ENCODE measurements at places on chromosomes 1 and 21.

- DNase-seq, result no peak
Measured at GRCh38 chr1:59997479-59998115, 71.0 kb upstream of the CYP2J2 start.

DNA sequence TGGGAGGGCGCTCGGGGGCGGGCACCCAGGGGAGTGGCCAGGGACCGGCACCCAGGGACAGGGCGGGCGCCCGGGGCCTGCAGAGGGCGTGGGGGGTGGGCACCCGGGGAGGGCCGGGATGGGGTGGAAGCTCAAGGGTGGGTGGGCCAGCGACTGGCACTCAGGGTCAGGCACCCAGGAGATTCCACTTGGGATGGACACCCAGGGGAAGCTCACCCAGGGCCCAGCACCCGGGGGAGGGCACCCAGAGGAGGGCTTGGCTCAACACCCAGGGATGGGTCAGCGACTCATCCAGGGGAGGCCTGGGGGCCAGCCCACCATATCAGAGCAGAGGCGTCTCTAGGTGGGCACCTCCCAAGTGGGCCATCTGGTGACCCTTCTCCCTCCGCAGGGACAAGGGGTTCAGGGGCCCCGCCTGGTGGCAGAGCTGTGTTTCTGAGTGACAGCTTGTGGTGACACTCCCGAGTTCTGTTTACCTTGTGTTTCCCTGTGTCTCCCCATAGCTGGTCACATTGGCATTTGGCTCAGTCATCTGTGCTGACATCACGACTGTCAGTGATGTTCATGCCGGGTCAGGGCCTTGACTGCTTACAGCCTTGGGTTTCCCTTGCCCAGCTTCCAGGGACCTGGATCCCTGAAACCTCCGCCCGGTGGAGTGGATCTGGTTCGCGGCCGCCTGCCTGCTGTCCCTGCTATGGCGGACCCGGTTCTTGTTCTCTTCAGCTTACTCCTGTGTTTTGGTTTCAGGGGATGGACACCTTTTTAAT, 749 bp downstream of the IBA57 start:
- peak; percentile 15 for DNase-seq

DNA sequence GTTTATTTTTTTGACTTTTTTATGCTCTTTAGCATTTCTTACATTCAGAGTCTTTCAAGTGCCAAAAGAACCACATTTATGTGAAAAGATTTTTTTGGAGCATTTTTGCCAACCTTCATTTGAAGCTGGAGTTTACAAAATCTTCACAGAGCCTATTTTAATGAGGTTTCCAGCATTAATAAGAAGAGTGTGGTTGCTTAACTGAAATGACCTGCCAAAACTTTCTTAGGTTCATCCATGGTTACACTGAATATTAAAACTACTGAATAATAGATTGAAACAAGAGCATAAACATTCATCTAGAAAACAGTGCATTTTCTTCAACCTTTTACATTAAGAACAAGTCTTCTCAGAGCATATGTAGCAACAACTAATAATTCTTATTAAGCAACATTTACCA, 672.3 kb upstream of the CXADR start:
- DNase-seq, result no peak

- peak; percentile 62 for DNase-seq
Measured at GRCh38 chr1:213531369-213532310, 456.1 kb upstream of the PROX1 start.

DNA sequence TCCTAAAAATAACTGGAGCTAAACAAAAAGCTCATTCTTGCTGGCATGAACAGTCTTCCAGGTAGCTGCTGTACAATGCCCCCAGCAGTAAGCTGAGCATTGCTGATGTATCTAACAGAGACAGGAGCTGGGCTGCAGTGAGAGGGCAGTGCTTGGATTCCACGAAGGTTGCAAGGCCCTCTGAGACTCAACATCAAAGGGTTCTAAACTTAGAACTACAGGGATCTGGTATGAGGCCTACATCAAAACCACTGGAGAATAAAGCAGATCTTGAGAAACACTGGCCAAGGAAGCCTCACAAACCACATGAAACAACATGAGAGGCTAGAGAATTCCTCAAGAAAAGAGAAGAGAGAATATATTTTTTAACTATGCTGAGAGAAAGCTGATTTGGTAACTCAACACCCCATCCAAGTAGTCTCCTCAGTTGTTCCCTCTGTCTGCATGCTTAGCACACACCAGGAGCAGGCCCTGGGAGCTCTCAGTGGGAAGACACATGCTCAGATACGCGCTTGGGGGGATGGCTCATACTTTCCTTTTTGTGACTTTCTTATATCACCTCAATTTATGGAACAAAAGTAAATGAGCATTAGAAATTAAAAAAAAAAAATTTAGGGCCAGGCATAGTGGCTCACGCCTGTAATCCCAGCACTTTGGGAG, 27.7 kb downstream of the DSTYK start:
- DNase-seq, result no peak

DNA sequence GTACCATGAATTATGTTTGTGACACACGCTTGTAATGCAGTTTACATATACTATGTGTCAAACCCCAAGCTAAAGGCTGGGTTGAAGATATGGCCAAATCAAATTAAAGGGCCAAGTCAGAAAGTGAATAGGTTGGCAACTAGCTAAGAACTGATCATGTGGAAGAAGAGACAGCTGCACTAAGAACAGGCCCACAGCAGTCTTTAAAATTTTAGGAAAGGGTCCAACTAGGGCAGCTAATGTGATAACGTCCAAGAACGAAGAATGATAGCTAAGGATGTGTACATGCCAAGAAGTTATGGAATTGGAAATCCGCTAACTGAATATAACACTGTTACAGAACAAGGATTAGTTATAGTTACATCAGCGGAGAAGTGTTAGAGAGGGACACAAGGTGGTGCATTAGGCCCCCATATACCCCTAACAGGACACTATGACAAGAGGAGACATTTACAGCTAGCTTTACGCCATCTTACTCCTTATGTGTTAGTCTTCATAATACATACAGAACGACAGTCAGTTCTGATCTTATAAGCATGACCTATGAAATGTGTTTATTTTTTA, 6.5 kb upstream of the RNF2 start:
- DNase-seq, result no peak

- DNase-seq, result no peak
Measured at GRCh38 chr1:47813970-47814369, 183.2 kb downstream of the TRABD2B start.

GRCh38 chr1:52190500-52191252, 48.8 kb downstream of the ZFYVE9 start:
- DNase-seq, result no peak

DNA sequence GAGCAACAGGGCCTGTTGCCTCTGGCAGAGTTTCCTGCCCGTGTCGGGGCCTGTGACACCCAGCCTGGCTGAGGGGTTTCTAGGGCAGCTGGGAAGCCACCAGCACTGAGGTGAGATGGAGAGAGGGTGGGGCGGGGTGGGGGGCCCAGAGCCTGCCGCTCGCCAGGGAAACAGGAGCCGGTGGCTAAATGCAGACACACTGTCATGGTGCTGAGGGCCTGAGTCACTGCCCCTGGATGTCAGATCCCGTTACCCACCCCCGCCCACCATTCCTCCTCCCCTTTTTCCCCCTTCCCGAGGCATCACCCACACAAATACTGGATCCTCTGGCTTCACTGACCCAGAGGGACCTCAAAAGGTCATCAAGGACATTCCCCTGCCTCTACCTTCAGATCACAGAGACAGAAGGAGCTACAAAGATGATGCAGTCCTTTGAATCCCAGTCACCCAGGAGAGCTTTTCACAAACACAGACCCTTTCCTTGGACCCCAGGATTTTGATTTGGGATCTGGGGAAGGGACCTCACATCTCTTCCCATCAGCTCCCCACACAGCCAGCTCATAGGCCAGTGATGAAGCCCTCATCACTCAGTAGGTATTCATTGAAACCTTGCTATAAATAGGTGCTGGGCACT, 1.9 kb upstream of the HSPB7 start:
- DNase-seq, result no peak

DNA sequence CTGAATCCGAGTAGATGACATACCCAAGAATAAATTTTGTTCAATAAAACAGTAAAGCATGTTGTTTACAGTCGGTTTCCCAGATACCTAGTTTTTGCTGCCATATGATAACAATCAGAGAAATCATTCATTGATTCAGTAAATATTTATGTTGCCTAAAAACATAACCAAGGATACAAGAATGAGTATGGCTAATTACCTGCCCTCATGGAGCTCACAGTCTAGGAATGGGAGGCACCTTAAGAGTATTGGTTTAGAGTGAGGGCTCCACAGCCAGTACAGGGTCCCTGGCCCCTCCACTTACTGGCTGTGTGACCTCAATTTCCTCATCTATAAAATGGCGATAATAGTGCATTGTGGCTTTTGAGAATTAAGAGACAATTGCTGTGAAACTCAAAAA, 921 bp downstream of the ATP5PB start:
- no peak for DNase-seq

DNA sequence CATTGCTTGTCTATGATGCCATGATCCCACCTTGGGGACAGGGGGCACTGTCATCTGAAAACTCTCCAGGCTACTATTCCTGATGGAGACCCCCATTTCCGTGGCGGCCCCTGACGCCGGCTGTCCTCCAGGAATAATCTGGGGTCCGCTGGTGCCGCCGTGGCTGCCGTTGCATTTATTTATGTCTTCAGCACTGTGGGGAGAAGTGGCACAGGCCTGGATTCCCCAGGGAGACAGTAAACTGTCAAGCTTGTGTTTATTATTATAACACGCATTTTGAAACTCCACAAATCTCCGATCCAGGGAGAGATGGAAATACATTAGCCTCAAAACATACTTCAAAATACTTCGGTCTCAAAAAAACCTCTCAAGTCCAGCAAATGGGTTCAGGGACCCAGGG, 126.9 kb upstream of the C1orf174 start:
- no peak for DNase-seq

GRCh38 chr1:19074361-19074901, 118.0 kb upstream of the IFFO2 start:
- no peak for DNase-seq

DNA sequence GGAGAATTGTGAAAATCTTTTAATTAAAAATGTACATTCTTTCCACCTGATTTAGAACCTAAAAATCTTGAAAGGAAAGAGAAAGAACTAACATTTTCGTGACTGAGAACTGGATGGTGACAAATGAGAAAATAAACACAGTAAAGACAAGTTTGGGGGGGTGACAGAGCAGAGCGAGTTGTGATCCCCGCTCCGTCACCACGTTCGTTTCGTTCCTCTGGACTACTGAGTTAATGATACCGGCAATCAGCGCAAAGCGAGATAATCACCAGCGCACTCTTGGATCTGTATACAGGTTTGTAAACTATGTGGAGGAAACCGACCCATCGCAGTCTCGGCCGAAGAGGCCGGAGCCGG, 31.2 kb upstream of the CFAP126 start:
- DNase-seq, result no peak

- no peak for DNase-seq
Measured at GRCh38 chr21:30676737-30677136, 34.1 kb downstream of the KRTAP20-3 start.

DNA sequence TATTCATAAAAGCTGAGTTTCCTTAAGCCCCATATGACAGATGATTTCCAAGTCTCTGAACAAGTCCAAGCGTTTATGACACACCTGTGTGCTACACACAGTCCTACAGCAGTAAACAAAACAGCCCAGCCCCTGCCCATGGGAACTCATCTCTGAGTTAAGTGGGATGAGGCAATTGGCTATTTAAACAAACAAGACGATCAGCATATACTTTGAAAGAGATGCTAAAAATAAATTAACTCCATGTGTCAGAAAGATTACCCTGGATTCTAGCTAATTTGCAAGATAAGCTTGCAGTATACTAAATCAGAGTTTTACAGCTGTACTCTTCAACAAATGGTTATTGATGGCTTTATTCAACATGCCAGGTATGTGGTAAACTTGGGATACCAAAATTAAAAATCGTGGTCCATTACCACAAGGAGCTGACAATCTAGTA, 7.0 kb downstream of the PSMG1 start:
- peak; percentile 10 for DNase-seq

- DNase-seq, result no peak
Measured at GRCh38 chr1:172376431-172376830, 44.1 kb upstream of the C1orf105 start.

- no peak for DNase-seq
Measured at GRCh38 chr1:73820843-73821242, 377.1 kb downstream of the LRRIQ3 start.

DNA sequence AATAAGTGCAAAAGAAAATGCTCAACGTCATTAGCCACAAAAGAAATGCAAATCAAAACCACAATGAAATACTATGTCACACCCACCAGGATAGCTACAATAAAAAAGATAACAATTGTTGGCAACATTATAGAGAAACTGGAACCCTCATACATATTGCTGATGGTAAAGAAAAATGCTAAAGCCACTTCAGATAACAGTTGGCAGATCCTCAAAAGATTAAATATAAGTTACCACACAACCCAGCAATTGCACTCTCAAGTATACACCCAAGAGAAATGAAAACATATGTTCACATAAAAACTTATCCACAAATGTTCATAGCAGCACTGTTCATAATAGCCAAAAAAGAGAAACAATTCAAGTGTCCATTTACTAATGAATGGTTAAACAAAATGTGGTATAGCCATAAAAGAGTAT, 20.7 kb downstream of the TRIM33 start:
- DNase-seq, result no peak

DNA sequence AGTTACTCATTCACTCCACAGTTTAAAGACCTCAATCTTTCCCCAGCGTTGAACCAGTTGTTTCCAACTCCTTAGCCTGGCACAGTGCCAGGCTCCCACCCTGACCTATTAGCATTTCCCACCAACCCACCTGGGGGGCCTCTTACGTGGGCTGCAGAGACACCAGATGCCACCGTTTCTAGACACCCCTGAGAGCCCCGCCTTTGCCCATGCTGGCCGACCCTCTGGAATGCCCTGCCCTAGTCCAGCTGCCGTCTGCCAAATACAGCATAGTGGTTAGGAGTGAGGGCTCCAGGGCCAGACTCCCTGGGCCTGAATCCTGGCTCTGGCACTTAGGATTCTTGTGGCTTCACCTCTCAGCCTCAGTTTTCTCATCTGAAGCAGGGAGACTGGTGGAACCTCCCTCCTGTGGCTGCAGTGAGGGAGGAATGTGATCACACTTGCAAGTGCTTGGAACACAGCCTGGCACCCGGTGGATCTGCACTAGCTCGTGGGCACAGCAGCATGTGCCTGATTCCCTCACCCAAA, 65.2 kb downstream of the TMCO4 start:
- DNase-seq, result no peak

- no peak for DNase-seq
Measured at GRCh38 chr1:229480495-229480894, 27.6 kb downstream of the NUP133 start.

- no peak for DNase-seq
Measured at GRCh38 chr1:222299524-222299923, 248.4 kb downstream of the HHIPL2 start.

- no peak for DNase-seq
Measured at GRCh38 chr1:234724516-234725176, 114.7 kb upstream of the IRF2BP2 start.

GRCh38 chr1:36621531-36621930, 138.8 kb upstream of the CSF3R start:
- DNase-seq, result no peak

DNA sequence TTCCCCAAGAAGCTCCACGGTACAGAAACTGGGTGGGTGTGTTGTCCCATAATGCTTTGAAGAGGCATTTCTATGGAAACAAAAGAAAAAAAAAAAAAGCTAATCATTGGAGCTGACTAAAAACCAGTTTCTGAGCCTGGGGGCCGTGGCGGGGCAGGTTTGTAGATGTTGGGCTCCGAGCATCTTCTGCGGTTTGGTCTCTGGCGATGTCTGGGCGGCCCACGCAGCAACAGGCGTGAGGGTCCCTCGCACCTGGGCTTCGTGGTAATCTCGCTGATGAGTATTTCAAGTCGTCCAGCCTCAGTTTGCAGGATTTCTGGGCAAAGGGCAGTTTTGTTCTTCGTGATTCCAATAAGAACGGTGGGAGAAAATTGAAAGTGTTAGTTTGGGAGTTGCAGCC, 6.8 kb downstream of the TP73 start:
- no peak for DNase-seq
